ENCODE measurements at places on chromosomes 3 and 15.

DNA sequence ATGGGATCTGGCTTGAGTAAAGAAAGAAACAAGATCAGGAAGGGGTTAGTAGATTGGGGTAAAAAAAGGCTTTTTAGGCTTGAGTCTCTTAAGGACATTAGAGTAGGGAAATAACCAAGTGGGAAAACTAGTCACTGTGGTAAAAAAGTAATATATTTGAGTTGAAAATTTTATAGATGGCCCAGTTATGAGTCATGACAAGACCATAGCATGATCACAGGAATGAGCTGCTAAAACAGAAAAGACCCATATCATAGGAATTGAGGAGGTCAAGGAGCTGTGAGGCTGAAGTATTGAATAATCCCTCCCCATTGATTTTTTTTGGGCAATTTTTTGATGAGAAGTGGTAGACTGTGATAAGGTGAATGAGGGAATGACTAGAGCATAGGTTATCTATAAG, 69.2 kb upstream of the TBC1D5 start:
- no peak for DNase-seq

DNA sequence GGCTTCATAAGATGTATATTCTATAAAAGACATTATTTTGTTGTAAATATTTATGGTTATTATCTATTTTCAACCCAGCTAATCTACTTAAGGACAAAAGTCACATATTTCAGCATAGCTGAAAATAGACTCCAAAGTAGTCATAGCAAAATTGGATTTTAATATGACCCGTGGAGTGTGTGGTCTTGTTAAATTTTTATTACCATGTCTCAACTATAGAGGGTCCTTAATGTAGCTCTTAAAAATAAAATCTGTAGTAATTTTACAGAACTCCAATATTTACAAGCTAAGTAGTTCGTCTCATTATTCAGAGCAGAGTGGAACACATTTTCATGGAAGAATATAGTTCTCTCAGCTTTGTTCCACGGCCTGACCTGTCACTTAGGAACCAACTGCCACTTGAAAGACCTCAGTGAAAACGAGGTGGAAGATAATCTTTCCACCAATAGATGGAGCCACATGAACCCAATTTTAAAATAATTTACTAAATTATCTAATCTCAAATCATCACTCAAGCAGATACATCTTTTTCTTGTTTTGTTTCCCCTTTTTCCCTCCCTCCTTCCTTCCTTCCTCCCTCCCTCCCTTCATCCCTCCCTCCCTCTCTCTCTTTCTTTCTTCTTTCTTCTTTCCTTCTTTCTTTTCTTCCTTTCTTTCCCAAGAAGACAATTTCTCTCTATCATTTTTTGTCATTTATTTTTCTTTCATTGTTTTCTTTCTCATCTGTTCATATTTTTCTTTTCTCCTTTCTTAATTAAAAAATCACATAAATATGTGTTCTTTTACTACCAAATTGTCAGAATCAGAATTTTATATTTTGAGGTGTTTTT, 97.2 kb downstream of the CLDN1 start:
- no peak for DNase-seq

GRCh38 chr15:57196865-57197264, 179.4 kb upstream of the CGNL1 start:
- DNase-seq: no peak

- no peak for DNase-seq
Measured at GRCh38 chr3:131388490-131388799, 6.9 kb downstream of the NUDT16 start.

DNA sequence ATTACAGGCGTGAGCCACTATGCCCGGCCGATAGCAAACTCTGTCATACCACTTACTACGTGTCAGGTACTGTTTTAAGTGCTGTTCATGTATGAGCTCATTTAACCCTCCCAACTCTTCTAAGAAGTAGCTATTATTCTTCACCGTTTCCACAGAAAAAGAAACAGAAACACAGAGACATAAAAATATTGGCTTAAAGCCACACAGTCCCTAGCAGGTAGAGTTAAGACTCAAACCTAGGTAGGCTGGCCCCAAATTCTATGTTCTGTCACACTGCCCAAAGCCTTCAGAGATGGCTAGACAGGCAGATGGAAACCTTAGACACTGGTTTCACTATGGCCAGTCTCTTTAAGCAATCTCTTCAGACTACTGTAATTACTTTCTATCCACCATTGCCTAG, 149.8 kb upstream of the KCNMB2 start:
- no peak for DNase-seq

DNA sequence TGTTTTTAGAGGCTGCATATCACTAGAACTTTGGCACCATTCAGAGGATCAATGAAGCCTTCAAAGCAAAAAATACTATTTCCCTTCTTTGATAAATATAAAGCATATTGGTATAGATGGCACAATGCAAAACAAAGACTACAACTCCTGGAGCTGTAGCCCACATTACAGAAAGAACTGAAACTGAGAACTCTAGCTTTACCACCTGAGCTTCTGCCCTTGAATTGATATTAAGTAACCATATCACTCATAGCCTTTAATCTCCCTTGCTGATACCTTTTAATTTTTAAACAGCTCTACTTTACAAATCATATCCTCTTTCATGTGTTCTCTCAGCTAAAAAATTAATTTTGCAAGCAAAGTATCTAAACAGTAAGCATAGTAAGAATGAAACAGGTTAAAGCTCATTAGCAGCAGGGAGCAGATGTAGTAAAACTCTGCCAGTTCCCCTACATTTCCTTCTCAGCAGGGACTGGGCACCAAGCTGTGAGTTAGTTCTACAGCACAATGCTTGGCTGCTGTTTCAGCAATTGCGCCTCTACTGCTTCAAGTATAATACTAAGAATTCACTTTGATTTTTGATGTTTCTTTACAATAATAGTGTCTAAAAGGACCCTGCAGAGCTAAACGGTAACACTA, 97.9 kb upstream of the NANOGP8 start:
- DNase-seq: no peak

DNA sequence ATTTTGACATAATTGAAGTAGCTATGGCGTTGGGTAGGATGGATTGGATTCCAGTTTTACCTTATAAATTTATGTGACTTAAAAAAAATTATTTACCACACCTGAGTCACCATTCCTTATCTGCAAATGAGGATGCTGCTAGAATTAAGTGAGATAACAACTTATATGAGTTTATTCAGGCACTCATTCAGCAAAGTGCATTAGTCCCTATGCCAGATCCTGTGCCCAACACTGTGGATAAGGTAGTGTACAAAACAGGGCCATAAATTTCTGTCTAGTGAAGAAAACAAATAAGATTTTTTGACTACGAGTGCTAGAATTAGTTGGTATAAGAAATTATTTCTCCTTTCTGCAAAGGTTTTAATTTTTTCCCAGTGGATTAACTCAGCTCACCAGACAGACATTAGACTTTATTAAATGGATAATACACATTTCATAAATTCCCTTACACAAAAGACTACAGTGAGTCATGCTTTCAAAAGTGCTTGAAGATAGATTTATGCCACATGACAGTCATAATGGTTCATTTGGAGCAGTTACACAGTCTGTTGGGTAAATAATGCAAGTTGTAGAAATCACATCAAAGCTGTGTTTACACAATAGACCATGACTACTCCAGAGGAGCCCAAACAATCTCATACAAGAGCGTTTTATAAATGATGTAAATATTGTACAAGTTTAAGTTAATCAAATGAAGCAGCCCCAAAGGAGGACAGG, 129.9 kb upstream of the TGFBR2 start:
- DNase-seq: no peak

DNA sequence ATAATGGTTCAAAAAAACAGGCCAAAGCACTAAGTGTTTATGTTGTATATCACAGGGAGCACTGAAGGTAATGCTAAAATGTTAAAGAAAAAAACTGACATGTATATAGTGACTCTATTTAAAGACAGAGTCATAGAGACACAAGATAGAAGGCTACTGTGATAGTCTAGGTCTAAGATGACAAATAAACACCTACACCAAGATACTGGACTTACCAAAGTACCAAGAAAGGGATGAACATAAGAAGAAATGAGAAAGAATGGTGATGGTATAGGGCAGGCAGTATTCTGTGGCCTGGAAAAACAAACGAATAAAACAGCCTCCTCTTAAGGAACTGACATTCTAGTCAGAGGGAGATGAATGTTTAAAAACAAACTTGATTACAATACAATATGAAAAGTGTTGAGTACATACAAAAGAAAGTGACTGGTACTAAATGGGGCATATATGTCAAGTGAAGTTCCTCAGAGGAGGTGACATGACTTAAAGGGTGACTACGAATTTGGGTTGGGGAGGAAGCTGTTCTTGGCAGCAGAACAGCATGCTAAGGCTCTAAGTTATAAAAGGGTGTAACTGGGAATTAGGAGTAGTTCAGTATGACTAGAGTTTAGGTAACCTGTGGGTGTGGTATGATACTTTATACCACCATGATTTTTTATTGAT, 5.9 kb downstream of the ABHD10 start:
- DNase-seq: no peak

- DNase-seq: no peak
Measured at GRCh38 chr3:45345846-45346580, 42.4 kb upstream of the LARS2 start.

GRCh38 chr15:88586401-88587162, 34.6 kb upstream of the AEN start:
- no peak for DNase-seq

- no peak for DNase-seq
Measured at GRCh38 chr3:119098619-119099222, 47.2 kb upstream of the TEX55 start.

DNA sequence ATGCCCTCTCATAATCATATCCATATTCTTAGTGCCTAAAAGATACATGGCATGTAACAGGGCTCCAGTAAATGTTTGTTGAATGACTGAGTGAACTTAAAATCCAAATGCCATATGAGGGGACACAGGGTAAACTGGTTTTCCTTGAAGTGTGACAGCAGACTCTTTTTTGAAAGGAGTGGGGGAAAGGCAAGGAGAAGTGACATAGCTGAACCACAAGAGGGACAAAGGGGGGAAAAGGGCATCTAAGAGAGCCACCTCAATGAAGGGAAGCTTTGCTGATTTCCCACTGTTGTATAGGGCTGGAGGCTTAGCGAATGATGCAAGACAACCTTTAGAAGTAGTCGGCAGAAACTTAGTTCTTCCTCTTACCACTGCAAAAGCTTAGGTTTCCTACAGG, 9.1 kb downstream of the TRIM42 start:
- no peak for DNase-seq

DNA sequence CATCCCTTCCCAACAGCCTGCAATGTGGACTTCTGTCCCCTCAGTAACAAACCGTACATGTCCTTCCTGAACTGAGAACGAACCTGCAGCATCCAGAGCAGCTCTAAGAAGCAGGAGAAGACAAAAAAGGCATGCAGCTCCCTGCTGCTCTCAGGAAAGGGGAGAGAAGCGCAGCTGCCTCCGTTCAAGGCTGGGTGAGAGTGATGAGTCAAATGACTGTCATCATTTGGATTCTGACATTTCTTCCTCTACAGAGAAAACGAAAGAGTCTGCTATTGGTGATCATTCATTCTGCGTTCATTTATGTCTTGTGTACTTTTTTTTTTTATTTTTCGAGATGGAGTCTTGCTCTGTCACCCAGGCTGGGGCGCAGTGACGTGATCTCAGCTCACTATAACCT, 677.8 kb downstream of the FHIT start:
- no peak for DNase-seq

DNA sequence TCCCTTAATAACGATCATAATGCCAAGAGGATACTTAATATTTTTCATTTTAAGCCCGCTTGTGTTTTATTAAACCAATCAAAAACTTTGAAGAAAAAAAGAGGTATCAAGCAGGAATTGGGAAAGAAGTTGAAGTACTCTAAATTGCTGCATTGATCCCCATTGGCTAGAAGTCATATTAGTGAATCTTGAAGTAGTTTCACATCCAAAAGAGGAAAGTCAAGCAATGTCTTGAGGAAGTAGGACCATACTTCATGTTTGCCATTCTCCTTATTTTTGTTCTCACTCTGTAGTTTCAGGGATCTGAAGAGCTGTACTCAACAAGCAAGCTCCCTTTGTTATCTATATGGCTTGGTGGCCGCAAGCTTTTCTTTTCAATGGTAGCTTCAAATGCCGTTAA, 2.2 kb downstream of the SCAANT1 start:
- DNase-seq: no peak

DNA sequence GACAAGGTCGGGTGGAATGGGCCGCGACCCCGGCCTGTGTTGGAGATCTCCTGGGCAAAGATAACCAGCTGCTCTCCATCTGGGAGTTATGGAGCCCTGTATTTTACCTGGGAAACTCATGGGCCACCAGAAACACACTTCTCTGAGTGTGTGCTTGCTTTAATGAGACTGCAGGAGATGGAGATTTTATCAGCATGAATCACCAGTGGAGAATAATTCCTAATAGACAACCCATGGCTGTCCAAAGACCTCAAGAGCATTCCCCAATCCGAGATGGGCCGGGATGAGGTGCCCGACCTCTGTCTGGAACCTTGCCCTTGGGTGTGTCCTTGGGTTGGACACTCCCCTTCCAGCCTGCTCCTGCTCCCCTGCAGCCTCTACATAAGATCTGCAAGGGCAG, 389.3 kb downstream of the GABRG3 start:
- no peak for DNase-seq

Measured in stimulated activated naive B cell treated with anti-CD40 and anti-IgM and Interleukin-4, amounts not matched to agents 10 μg/mL and 1 μg/mL and 100 μg/mL, for 72 hours (primary cell).